Cerebellar cortex (tissue), 1 donor: ENCODE measurements at places on chromosomes 12 and 14.

GRCh38 chr12:19847294-19848059, 408.2 kb downstream of the AEBP2 start:
- DNase-seq = no peak

- DNase-seq = no peak
Measured at GRCh38 chr12:92506460-92506859, 196.3 kb upstream of the PLEKHG7 start.

DNA sequence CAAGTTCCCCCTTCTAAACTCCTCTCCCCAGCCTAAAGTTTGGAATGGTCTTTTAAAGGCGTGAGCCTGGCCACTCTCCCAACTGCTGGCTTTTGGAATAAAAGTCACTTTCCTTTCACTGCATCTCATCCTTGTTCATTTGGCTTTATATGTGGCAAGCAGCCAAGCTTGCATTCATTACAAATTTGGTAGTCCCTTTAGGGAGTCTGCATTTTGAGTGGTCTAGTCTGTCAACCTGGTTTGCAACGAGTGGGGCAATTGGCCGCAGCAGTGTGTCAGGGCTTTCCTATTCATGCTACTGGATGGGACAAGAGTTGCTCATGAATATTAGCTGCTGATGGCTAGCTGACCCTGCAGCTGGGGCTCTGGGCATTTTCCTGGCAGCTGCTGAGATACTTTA, 57.0 kb downstream of the CATSPERB start:
- no peak for DNase-seq

GRCh38 chr12:129351481-129351880, 498.2 kb downstream of the GLT1D1 start:
- DNase-seq = no peak
